ENCODE measurements at places on chromosomes 11 and 22.
A peak's percentile ranks its signal among the peaks of the same experiment; 100 is the strongest.

DNA sequence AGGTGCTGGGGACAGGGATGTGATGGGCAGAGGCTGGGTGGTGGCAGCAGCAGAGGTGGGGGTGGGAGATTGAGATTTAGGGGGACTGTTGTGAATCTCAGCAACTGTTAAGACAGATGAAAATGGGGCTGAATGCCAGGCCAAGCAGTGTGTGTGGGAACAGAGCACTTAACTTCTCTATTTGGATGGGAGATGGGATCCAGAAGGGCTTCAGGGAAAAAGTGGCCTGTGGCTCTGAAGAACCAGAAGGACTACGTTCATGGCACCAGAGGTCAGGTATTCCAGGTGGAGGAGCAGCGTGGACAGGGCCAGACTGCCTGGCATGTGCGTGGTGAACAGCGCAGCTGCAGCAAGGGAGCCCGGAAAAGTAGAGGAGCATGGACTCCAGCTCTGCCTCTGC, 82.6 kb upstream of the SYT13 start:
- DNase-seq = no peak

- no peak for DNase-seq
These were observed 52.5 kb upstream of the CARD18 start for GRCh38 chr11:105192115-105192514.

GRCh38 chr22:40123387-40123786, 54.3 kb upstream of the TNRC6B start:
- no peak for DNase-seq

DNA sequence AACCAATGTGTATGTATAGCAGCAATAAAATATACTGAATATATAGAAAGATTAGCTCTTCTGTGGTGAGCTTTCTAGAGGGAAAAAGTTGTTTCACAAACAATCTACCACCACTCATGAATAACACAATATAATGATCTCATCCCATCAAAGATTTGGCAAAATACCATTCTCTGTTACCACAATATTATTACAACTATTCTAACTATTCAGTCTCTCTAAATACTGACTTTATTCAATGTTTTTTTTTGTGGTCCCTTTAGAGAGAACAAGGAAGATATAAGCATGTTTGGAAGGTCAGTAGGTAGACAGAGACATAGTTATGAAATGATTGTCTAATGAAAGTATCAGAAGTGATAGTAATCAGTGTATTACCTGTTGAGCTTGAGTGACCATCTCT, 7.8 kb downstream of the CCDC90B start:
- no peak for DNase-seq

- DNase-seq = no peak
These were observed 174.9 kb upstream of the C11orf87 start for GRCh38 chr11:109247071-109247470.

DNA sequence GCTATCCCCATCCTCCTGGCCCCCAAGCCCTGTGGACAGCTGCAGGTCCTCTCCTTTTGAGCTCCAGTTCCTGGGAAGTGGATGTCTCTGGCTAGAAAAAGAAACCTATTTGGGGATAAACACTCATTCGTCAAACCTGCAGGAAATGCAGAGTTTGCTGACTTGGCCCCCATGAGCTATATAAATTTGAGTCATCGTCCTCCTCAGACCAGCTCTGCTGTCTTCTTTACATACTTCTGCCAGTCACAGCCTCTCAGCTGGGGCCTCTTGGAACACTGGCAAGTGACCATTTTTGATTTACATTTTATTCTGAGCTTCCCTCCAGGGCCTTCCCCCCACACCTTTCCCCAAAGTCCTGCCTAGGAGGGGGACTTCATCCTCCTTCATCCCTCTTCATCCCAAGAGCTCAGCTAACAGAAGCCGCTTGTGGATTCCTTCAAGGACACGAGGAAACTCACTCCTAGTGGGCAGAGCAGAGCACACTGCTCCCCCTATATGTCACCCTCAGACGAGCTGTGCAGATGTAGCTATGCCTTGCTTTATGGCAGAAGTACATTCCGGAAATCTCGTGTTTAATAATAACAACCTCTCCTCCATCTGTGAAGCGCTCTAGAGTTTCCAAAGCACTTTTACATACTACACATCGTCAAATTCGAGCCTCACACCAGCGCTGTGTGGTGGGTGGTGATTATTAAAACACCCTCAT, 131.8 kb downstream of the FEZ1 start:
- no peak for DNase-seq

DNA sequence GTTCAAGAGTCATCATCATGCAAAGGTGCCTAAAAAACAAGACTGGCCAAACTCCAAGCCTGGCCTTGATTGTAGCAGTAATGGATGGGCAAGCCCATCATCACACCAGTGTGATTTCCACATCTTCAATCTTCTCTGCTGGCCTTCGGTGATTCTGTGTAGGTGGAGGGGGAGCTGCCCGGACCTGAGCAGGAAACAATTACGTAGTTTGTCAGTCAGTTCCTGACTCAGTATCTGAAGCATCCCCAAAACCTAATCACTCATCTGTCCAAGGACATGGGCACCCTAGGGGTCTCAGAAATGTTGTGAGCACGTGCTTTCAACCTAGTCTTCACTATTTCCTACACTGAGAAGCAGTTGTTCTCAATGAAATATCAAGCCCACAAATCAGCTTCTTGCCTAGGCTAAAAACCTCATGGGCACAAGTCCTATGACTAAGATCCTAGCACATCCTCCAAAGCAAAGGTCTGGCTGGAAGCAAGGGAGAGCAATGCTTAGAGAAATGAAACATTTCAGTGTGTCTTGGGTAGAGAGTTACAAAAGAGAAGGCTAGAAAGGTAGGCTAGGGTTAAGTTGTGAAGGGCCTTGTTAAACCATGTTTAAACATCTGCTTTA, 24.6 kb downstream of the ATG16L2 start:
- DNase-seq = no peak

DNA sequence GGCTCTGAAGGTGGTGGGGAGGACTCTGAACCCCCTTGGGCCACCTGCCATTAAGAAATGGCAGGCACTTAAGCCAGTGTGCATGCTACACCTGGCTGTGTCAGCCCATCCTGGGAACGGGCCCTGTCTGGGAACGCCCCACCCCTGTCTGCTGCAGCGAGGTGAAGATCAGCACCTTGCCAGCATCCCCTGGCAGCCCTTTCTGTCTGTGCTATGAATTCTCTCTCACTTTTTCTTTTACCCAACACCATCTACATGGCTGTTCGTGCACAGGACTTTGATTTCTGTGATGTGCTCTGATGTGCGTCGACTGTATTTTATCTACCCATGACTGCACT, 452.9 kb upstream of the B3GAT1 start:
- DNase-seq = no peak

GRCh38 chr11:94650756-94651155, 83.6 kb downstream of the PIWIL4 start:
- DNase-seq = no peak

- no peak for DNase-seq
These were observed 8.2 kb downstream of the OR51B5 start for GRCh38 chr11:5335170-5335569.

GRCh38 chr11:68968306-68969250, 12.2 kb downstream of the MRGPRD start:
- no peak for DNase-seq

GRCh38 chr22:44667829-44668189, 34.2 kb upstream of the PRR5 start:
- peak; percentile 60 for DNase-seq

DNA sequence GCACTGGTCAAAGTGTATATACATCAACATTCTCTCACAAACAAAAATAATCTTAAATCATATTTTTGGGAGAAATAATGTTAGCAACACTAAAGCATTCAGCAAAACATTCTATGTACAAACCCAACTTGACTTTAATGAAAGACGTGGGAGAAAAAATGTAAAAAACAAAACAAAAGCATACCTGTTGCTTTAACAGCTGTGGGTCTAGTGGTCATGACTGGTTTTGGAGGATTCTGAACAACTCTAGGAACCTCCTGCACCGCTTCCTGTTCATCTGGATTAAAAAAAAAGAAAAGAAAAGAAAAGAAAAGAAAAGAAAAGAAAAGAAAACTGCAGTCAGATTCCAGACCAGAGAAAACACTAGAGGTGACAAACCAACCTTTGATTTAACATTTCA, 2.1 kb downstream of the FNBP4 start:
- DNase-seq = no peak

GRCh38 chr22:27749597-27750225, 51.8 kb downstream of the MN1 start:
- no peak for DNase-seq

DNA sequence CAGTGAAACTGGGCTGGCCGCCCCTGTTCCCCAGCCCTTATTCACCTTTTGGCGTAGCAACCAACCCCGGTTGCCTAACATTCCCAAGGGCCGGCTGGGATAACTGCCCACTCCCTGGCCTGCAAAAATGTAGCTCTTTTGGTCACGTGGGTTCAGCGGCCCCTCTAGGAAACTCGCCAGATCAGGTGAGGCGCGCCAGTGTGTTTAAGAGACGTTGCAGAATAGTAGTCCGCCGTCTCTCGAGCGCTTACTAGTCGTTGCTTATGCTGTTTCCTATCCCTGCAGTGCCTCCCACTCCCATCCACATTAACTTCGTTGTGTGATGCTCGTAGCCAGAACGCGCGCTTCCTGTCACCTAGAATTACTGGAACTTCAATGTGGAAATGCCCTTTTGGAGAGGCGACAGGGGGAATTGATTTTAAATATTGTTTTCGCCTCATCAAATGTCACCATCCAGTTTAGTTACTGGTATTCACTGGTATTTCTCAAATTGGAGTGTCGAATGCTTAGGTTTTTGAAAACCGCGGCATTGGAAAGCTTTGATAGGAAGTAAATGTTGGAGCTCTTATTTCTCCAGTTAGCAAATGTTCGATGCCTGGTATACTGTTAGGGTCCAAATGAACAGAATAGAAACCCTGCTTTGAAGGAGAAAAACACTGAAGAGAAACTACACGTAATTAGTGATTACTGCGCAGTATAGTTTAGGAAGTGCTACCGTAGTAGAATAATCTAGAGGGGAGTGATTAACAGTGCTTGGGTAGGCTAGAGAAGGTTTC, 823 bp downstream of the CEP57 start:
- DNase-seq = peak; percentile 72

- peak; percentile 79 for DNase-seq
These were observed 5.8 kb upstream of the MIEF1 start for GRCh38 chr22:39496131-39496838.

GRCh38 chr22:19235874-19236273, 55.6 kb downstream of the CLTCL1 start:
- DNase-seq = no peak

GRCh38 chr11:10564696-10565318, 3.7 kb downstream of the LYVE1 start:
- DNase-seq = no peak

DNA sequence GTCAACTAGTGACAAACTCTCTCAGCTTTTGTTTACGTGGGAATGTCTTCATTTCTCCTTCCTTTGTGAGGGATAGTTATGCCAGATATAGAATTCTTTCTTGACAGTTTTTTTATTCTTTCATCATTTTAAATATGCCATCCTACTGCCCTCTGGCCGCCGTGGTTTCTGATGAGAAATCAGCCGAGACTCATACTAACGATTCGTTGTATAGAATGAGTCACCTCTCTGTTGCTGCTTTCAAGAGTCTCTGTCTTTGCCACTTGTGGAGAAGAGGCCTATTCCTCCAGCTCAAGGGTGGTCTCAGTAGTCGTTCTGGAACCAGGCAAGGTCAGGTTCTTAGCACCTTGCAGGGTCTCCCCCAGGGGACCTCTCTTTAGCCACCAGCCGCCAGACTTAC, 8.0 kb downstream of the MYO7A start:
- peak; percentile 45 for DNase-seq

DNA sequence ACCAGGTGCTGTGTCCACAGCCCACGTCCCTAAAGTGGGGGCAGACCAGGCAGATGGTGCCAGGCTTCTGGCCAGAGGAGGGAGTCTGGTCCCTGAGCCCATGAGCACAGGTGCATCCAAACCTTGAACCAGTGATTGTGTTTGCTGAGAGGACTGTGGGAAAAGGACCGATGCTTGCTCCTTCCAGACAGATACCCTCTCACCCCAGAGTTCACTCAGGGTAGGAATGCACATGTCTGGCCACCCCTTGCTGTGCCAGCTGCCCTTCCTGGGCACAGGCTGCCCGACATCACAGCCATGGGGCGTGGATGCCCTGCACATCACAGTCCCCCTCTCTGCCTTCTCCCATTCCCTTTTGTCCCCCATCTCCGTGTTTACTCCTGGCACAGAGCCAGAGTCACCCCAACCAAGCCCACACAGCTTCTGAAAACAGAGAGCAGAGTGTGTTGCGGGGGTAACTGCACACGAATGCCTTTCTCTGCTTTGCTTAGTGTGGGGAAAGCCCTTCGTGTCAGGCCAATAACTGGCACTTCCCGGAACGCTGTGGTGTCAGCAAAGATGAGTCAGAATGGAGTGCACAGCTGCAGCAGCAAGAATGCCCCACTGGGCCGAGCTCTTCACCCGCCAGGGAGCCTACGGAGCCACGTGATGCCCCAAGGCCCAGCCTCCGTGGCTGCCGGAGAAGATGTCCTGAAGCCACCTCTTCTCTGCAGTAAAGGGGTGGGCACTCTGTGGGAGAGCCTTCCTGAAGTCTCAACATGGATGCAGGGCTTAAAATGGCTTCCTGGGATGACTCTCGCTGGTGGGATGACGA, 7.6 kb downstream of the CARS1 start:
- peak; percentile 63 for DNase-seq

DNA sequence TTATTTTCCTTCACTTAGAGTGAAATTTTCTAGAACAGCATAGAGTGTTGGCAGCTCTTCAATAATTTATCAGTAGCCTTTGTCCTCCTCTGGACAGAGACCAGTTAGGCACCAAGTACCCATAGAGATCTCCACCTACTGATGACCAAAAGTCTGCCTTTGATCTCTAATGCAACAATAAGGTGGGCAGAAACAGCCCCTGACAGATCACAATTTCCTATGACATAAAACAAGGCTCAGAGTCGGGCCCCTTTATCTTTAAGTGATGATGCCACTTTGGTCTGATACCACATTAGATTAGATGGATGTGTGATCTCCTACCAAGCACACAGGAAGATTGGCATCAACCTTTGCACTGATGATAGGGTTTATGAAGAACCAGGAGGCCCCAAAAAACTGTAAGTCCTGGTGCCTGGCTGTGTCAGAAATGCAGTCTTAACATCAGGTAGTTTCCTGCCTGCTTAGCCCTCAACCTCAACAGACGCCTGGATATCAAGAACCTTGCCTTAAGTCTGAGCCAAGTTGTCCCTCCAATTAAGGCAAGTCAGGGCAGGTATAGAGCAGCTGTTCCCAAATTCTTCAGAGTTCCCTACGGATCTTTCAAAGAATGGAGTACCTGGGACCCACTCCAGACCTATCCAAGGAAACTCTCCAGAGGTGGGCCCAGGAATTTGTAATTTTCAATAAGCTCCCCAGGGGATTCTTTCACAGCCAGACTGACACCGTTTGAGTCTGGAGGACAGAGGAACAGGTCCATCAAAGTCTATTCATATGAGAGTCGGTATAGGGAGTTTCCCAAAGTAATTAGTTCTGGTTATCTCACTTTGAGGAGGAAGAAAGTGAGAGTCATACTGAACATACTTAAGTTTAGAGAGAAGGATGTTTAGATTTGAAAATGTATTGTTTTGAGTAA, 30.6 kb upstream of the TMPRSS4 start:
- DNase-seq = peak; percentile 52

- no peak for DNase-seq
These were observed 138.2 kb upstream of the MTMR2 start for GRCh38 chr11:96062134-96062533.

Data from activated T-cell treated with anti-CD3 and anti-CD28 coated beads, Interleukin-2, amount 50 U/mL, for 48 hours (primary cell).